ENCODE measurements at places on chromosomes 6 and 20.

- no peak for DNase-seq
These were observed 41.1 kb upstream of the BMP6 start for GRCh38 chr6:7684843-7685242.

- DNase-seq: no peak
These were observed 3.4 kb downstream of the TREM2 start for GRCh38 chr6:41159415-41160082.

GRCh38 chr20:47099825-47100441 is 205.3 kb downstream of the EYA2 start:
- no peak for DNase-seq

DNA sequence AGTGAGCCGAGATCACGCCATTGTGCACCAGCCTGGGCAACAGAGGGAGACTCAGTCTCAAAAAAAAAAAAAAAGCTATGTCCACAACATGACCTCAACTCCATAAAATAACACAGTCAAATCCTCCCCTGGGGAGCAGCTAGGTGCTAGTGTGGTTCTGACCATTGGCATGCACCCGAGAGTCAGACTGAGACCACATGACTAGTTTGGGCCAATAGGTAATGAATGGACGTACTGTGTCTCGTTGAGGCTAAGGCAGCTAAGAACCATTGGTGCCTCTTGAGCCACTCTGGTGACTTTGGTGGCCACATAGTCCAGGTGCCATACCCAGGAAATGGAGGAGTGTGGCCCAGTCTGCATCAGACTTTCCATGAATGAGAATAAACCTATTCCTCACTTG is 40.3 kb downstream of the ATP9A start:
- DNase-seq: no peak

DNA sequence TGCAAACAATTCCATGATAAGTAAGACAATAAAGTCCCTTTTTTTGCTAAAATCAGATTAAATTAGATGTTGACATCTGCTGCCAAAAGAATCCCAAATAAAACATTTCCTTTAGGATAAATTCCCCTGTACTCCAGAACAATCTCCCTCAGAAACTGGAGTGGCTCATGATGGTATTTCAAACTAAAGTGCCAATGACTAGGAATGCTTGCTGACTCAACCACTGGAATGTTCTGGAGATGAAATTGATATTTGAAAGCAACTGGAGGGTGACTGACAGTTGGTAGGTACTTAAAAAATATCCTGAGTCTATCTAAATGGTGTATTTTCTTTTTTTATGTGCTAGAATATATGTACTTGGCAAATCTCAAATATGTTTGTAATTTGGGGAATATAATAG is 350.1 kb upstream of the TSHZ2 start:
- DNase-seq: no peak

GRCh38 chr6:42363926-42364849 is 87.5 kb downstream of the TRERF1 start:
- no peak for DNase-seq

DNA sequence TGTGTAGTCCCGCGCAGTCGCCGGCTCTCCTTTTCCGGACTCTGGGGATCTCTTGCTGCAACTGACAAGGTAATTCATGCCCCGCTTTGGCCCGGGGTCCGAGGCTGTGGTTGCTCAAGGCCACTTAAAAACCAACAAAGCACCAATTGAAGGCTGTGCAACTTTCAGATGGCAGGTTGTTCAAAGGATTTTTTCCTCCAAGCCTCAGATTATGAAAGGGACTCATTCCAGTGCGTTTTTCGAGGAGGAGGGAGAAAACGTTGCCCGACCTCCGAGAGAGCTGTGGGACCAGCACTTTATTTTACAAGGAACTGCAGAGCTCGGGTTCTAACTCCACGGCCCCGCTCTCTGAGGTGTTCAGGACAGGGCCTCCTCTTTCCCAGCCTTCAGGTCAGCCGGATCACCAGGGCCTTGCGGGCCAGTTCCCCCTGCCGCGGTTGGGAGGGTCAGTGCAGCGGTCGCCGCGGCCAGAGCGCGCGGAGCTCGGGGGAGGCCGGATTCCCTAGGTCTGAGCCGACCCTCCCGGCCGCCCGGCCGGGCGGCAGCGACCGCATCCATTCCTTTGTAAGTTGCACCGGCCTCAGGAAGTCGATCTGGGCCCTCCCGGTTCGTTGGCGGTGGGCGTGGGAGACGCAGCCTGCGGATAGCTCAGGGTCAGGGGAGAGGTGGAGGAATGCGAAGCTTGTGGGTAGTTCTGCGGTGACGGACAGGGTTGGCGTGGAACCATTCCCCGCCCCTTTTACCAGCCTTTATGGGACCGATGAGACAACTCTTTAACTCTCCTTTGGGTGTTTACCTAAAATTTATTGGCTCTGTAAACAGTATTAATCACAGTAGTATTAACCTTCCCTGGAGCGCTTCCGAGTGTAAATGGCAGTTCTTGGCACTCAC is 1.6 kb downstream of the UTRN start:
- no peak for DNase-seq

DNA sequence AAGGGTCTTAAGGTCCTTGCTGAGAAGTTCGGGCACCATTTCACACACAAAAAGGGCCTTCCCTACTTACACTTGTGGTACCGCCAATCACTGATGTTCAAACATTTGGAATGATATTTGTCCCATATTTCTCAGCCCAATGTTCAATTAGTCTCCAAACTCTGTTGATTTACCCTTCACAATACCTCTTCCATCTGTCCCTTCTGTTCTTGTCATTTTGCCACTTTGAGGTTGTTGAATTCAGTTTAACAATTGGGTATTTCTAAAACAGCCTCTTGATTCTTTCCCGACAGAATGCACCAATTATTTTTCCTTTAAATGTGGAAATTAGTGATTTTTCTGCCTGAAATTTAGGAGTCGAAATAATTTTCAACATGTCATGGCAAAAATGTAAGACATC is 46.2 kb downstream of the NOX3 start:
- DNase-seq: no peak

DNA sequence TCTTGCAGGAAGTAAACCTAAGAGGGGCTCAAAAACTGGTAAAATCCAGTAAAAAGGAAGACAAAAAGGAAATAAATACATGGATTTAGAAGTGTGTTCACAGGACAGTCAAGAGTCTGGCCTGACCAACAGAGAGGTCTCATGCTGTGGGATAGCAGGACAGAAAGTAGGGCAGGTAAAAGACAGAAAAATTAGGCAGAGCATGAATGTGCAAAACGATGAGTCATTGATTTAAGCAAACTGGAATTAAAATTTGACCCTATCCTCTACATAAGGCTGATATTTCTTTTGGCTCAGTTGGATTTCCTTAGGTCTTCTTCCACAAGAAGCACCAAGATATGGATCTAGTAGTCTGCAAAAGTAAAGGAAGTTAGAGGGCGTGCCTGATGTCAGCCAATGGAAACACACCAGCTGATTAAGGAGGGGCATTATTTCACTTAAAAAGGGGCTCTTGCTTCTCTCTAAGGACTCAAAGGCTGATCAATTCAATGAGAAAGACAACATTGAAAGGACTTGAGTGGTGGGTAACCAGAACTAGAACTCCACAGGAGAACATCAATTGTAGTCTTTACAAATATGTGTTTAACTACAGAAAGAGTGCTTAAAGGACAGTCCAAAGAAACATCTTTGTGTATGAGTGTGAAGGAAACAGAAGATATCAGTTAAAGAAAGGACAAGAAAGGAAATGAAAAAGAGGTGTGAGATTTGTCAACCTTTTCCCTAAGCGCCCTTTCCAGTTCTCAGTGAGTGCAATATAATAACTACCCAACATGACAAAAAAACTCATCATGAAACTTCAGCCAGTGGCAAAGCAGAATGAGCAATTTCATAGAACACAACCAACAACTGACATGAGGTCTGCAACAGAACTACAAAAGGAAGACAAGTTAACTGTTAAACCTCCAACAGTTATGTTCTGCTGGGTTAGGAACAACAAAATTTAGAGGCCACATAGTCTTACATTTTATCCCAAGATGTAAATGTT is 19.4 kb upstream of the MYB start:
- DNase-seq: no peak

DNA sequence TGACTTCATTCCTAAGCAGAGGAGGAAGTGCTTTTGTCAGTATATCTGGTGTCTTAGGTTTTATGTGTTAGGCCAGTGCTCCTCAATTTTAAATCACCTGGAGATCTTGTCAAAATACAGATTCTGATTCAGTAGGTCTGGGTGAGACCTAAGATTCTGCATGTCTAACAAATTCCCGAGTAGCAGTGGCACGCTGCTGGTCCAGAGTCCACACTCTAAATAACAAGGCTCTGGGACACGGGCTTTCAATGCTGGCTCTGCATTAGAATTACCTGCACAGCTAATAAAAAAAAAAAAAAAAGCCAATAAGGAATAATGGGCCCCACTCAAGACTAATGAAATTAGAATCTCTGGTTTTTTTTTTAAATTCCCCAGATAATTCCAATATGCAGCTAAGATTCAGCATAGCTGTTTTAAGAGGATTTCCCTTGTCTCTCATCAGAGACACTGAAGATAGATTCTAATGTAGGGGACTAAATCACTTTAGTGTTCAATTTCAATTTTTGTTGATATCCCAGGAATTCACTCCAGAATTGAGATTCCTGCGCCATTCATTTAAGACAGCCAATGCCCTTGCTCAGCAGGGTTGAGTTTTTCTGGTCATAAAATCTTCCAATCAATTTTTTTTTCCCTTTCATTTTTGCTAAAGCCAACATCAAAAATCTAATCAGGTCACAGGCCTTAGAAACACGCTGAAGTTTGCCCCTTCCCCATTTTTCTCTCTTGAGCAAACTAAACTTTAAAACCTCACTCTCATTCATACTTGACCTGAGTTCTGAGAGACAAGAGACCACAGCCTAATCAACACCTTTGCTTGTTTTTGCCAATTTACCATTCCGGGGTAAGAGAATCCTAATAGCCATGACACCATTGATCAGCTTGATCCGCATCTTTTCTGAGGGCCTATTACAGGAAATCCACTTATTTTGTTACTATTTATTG is 2.4 kb downstream of the TDP2 start:
- DNase-seq: no peak

GRCh38 chr6:31180500-31180899 is 10.0 kb upstream of the POU5F1 start:
- DNase-seq: no peak

GRCh38 chr6:68052234-68052633 is 582.8 kb upstream of the ADGRB3 start:
- no peak for DNase-seq

GRCh38 chr6:33339193-33339592 is 21.6 kb upstream of the ZBTB22 start:
- no peak for DNase-seq

- peak; percentile 62 for DNase-seq
These were observed 38.6 kb upstream of the GGTLC1 start for GRCh38 chr20:24027229-24027628.

DNA sequence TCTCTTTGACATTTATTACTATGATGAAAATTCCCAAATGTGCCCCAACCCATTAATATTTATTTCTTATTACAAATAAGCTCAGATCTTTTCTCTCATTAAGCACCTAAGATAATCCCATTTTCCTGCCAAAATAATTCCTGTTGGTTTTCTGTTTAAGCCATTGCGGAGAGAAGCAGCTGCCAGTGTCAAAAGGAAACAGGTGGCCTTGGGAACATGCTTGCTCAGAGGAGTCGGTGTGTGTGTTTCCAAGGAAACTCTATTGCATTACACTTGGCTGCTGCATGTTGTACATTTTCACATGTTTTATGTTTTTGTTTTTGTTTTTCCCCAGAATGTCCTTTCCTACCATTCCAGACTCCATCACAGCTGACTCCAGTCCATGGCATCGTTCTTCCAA is 56.4 kb downstream of the CD24 start:
- no peak for DNase-seq
